Hematopoietic multipotent progenitor cell treated with erythropoietin and hydrocortisone succinate and interleukin-3 and kit ligand, for 4 days (in vitro differentiated cells): ENCODE measurements at places on chromosomes 6 and 20.

DNA sequence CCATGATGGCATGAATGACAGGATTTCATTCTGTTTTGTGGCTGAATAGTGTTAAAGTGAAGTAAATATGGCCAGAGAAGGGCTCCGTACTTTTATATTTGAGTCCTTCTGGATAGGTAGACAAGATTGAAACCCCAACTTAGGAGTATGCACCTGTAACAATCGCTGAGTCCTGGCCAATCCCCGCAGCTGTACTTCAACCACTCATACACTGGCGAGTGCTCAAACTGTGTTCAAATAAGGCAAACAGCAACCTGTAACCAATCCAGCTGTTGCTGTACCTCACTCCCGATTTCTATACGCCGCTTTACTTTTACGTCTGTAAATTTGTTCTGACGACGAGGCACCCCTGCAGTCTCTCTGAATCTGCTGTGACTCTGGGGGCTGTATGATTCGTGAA, 6.7 kb downstream of the TTLL2 start:
- no peak for DNase-seq

DNA sequence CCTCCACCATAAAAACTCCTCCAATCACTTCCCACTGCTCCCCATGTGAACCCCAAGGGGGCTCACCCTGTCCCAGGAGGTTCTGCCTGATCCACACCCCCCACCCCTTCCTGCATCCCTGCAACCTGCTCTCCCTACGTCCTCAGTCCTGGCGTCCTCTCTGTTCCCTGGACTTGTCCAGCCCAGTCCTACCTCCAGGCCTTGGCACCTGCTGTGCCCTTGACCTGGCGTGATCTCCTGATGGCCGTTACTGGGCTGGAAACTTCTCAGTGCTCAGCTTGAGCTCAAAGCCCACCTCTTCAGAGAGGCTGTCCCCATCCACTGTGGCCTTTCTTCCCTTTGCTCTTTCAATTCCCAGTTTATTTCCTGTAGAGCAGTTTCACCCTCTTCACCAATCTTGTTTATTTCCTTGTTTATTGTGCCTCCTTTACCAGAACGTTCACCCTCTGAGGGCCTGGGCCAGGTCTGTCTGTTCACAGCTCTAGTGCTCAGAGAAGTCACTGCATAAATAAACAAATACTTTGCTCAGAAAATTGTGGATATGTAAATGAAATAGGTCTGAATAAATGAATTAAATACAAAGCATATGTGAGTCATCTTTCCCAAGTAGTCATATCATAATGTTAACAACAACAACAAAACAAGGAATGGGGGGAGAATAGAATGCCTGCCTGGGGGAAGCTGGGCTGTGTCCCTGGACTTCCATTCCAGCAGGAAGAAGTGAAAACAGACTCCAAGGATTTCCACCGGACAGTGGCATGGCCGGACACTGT, 175.7 kb upstream of the SULF2 start:
- DNase-seq, result no peak

- no peak for DNase-seq
Measured at GRCh38 chr6:37047689-37048402, 42.4 kb downstream of the FGD2 start.

GRCh38 chr20:54180931-54181330, 7.1 kb upstream of the CYP24A1 start:
- no peak for DNase-seq

- DNase-seq, result peak; percentile 60
Measured at GRCh38 chr20:32231847-32232246, 24.2 kb downstream of the POFUT1 start.

GRCh38 chr6:53358440-53359094, 9.8 kb upstream of the ELOVL5 start:
- DNase-seq, result peak; percentile 68

GRCh38 chr6:153172815-153173214, 41.7 kb upstream of the RGS17 start:
- DNase-seq, result no peak

- peak; percentile 28 for DNase-seq
Measured at GRCh38 chr6:166360243-166361076, 18.1 kb upstream of the SFT2D1 start.

- DNase-seq, result no peak
Measured at GRCh38 chr6:168124921-168125320, 45.9 kb upstream of the FRMD1 start.

GRCh38 chr20:49219924-49220831, 962 bp downstream of the DDX27 start:
- DNase-seq, result peak; percentile 10

- DNase-seq, result peak; percentile 25
Measured at GRCh38 chr6:137791281-137792159, 75.5 kb upstream of the TNFAIP3 start.

- no peak for DNase-seq
Measured at GRCh38 chr6:108591040-108591816, 30.5 kb downstream of the FOXO3 start.

GRCh38 chr6:167141667-167142432, 15.9 kb downstream of the GPR31 start:
- DNase-seq, result peak; percentile 53

- DNase-seq, result peak; percentile 80
Measured at GRCh38 chr20:23668477-23668951, 20.3 kb downstream of the CST4 start.

DNA sequence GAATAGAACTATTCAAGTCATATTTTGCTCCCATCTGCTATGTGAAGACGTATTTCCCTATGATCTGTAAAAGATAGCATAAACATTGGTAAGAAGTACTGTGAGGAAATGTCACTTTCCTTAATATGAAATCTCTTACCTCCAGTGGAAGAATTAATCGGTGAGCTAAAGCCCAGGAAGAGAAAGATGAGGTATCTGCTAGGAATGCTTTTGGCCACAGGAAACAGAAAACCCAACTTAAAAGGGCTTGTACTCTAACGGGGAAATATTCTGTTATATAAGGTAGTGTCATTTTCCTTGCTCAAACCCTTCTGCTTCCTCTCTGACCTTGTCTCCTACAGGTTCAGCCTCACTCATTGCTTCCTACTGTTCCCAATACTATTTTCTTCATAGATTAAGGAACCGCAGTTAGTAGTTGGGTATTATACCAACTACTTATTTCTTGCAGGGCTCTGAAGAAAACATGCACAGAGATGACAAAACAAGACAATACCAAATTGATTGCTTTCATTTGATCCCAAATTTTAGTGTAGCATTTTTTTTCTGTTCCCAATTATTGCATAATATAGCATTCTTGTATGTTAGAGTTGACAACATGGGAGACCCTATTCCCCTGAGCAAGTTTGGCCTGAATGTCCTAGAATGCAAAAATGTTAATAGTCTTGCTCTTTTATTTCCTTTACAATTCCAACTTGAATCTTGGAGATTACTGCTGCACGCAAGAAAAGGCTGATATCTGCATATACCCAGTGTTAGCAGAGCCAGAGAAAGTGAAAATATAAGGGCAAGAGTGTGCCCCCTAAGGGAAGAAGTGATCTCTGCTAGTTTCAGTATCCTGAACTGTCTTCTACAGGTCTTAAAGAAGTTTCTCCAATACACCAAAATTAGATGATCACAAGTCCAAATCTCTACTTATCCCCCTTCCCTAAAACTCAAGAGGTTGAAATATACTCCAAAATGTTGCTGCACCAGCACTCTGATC, 65.3 kb downstream of the AFG1L start:
- peak; percentile 84 for DNase-seq

GRCh38 chr6:140537211-140537610, 1162.8 kb upstream of the CITED2 start:
- no peak for DNase-seq

DNA sequence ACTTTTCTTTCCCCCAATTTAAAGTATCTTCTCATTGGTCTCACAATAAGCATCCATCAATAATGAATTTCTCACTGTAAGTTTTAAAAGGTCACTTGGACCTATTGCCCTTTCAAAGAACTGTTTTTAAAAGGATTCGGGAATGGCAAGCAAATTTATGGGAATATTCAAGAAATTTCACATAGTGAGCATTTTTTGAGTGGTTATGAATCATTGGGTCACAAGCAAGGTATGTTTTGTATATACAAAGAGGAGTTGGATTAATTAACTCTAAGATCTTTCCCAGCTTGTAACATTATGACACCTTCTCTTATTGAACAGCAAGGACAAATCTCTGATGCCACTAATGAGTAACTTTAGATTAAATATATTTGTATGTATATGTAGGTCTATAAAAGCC, 165.0 kb downstream of the MOXD1 start:
- no peak for DNase-seq

DNA sequence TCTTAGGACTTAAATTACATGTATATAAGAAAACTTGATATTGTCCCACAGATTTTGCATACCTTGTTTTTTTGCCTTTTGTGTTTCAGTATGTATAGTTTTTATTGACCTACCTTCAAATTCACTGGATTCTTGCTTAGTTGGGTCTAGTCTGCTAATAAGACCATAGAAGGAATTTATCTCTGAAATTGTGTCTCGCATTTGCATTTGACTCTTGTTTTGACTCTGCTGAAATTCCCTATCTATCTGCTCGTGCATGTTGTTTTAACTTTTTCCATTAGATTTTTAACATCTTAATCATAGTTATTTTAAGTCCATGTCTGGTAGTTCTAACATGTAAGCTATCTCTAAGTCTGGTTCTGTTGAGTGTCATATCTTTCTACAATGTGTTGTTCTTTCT, 163.9 kb downstream of the SCP2D1 start:
- no peak for DNase-seq

DNA sequence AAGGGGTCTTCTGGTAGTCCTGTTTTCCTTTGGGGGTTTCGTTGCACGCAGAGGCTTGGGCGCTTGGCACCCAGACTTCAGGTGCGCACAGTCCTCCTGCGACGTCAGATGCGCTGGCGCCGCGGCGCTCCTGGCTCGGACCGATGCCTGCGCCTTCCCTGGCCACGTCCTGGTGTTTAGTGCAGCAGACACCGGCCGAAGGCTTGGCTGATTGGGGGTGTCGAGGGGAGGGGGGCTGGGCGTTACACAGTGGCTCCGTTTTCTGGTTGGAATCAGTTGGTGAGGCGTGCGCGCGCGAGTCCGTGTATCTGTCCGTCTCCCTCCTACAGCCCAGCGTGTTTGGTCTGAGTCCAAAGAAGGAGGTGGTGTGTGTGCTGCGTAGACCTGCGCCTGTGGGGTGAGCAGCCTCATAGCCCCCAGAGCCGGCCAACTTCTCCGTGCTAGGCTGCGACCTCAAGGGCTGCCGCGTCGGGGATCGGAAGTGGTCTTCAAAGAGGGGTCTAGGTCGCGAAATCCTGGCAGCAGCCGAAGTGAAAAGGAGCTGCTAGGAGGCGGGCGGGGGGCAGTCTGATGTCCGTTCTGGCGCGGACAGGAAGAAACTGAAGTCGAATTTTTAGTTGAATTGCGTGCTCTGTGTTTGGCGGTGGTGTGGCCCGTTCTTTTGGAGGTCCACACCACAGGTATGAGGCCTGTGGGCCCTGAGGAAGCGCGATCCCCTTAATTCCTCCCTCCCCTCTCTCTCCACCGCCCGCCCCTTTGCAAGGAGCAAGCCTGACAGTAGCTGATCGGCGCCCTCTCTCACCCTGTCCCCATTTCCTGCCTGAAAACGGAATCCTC, 1.5 kb downstream of the SYNDIG1 start:
- no peak for DNase-seq

DNA sequence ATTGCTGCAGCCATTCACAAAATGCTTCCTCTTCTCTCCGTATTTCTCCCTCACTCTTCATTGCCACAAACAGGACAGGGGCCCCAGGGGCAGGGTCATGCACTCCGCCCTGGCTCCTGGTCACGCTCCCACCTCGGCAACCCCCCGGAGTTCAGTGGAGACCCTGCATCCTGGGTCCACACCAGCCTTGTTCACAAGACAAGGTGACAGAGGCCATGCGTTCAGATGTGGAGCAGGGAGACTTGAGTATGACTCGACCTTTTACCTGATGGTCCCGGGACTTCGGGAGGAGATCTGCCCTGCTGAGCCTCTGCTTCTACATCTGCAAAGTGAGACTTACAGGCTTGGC, 49.4 kb downstream of the ANKRD60 start:
- no peak for DNase-seq

DNA sequence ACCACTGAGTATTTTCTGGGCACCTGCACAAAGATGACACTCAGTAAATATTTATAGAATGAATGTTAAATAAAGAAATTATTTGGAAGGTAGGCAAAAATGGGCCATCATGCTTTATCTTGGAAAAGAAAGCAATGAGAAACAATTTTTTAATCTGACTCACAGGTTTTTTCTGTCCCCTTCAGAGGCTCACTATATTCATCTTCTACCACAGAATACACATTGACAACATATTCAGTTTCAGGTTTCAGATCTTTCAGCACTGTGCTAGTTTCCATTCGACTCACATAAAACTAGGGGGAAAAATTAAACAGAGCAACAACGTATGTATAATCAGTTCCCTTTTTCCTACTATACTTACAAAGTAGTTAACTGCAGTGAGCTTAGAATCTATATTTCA, 58.3 kb downstream of the COL12A1 start:
- no peak for DNase-seq

DNA sequence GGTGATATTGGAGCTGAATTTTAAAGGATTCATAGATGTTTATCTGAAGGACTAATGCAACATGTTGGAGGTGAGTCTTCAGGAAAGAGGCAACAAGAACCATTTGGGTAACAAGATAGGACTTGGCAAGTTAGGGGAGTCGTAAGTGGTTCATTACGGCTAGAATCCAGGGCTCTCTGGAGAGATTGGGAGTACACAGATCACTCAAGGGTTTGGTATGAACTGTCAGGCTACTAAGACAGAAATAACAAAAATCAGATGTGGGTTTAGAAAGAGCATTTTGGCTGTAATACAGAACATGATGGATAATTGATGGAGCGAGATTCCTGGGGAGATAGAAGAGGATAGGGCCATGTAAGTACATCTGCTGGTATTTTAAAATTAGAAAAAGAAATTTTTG, 86.3 kb upstream of the ESR1 start:
- no peak for DNase-seq

- no peak for DNase-seq
Measured at GRCh38 chr20:19048995-19049501, 163.4 kb upstream of the SLC24A3 start.

GRCh38 chr6:26249707-26249956, 115.4 kb upstream of the BTN3A2 start:
- DNase-seq, result peak; percentile 91

DNA sequence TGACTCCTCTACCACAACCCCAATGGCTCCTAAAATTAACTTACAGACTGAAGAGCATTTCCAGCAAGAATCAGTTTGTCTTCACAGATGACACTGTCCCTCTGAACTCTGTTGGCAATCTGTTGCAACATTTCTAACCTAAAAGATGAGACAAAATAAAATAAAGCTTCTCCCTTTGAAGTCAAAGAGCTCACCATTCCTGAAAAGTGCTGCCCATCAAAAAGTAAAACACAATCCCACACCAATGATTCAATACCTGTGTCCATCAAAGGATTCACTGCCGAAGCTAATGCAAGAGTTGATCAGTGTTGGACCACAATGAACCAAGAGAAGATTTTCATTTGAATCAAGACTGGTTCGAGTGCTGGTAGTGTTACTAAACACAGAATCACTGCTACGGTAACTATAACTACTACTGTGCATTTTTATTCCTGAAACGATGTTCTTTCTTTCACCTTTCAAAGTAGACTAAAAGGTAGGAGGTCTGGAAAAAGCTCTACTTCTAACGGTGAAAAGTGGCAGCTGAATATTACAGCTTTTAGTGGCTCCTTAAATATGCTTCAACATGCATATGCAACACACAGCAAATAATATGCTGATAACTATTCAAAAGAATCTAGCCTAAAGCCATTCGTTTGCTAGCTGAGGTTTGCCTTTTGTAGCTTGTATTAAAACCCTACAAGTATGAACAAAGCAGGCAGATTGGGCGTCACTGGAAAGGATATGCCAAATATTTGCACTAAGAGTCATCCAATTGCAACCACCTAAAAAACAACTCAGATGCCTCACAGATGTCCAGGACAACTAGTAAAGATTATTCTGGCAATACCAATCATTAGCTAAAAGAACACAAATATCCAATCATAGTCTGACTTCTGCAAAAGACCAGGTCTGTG, at the start of gene DST:
DST (minus strand) TSS at position 524 of the 896 bp plus-strand sequence.
- DNase-seq, result no peak
